ENCODE measurements at places on chromosomes 7 and 10.

DNA sequence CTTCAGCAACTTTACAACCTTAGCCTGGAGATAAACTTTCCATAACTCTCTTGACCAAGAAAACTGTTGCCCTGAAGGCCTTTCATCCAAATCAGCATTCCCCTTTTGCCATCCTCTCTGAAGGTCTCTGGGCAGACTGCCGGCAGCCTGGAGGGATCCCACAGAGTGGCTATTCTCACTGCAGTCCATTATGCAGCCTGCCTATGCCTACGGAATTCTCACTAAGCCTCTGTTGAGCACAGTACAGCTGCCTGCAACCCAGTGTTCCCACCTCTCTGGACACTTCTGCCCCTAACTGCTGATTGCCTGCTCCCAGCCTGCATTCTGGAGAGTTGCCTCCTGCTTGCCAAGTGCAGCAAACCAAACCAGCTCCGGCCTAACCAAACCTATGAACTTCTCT is 548.9 kb upstream of the STEAP1 start:
- H3K4me3 ChIP-seq, result no peak overlapping the region
- no peak for DNase-seq
- H3K4me1 ChIP-seq, result peaks cover 6% of the 10 kb centered on the region
- H3K27me3 ChIP-seq, result no peaks in the 10 kb centered on the region

GRCh38 chr7:116578526-116578925 is 53.7 kb downstream of the CAV1 start:
- no peak for DNase-seq
- H3K4me1 ChIP-seq, result no peaks in the 10 kb centered on the region

- DNase-seq, result no peak
- no peak overlapping the region for H3K27ac ChIP-seq
- no peaks in the 10 kb centered on the region for H3K27me3 ChIP-seq
- H3K36me3 ChIP-seq, result no peaks in the 10 kb centered on the region
These were observed 69.8 kb downstream of the DOCK4 start for GRCh38 chr7:112136271-112137008.

GRCh38 chr7:141268614-141269013 is 194.8 kb downstream of the TMEM178B start:
- no peak overlapping the region for H3K4me3 ChIP-seq
- DNase-seq, result no peak

GRCh38 chr7:24942226-24942625 is 37.8 kb downstream of the OSBPL3 start:
- H3K4me1 ChIP-seq, result no peaks in the 10 kb centered on the region
- no peak overlapping the region for H3K4me3 ChIP-seq
- no peak overlapping the region for H3K27ac ChIP-seq
- no peak for DNase-seq
- H3K36me3 ChIP-seq, result no peaks in the 10 kb centered on the region
- H3K27me3 ChIP-seq, result no peaks in the 10 kb centered on the region

DNA sequence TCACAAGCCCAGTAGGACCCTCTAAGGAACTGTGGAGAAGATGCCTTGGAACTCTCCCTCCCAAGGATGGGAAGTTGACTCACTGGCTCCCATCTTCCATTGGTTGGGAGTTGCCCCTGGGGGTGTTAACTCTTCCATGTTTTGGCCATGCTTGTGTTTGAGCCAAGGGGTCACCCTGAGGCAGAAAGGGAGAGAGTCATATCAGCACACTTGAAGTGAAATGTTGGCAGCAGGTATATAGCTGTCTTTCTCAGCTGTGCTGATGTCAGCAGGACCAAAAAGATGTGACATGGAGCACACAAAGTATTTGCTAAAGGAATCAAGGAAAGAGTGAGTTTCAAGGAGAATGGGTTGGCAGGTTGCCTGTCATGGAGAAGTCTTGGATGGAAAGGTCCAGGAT is 359.4 kb downstream of the RPS24 start:
- no peaks in the 10 kb centered on the region for H3K4me1 ChIP-seq
- H3K27ac ChIP-seq, result no peak overlapping the region
- no peak for DNase-seq
- H3K36me3 ChIP-seq, result no peaks in the 10 kb centered on the region
- no peaks in the 10 kb centered on the region for H3K27me3 ChIP-seq
- no peak overlapping the region for H3K4me3 ChIP-seq

GRCh38 chr10:60182691-60183090 is 207.0 kb downstream of the ANK3 start:
- H3K4me1 ChIP-seq, result no peaks in the 10 kb centered on the region
- no peak overlapping the region for H3K27ac ChIP-seq
- no peak overlapping the region for H3K4me3 ChIP-seq
- H3K36me3 ChIP-seq, result no peaks in the 10 kb centered on the region
- DNase-seq, result no peak

GRCh38 chr10:29533696-29534285 is 101.0 kb downstream of the SVIL start:
- no peaks in the 10 kb centered on the region for H3K4me1 ChIP-seq
- no peak overlapping the region for H3K4me3 ChIP-seq
- H3K27ac ChIP-seq, result no peak overlapping the region
- no peak for DNase-seq
- H3K27me3 ChIP-seq, result no peaks in the 10 kb centered on the region
- H3K36me3 ChIP-seq, result peaks cover 2% of the 10 kb centered on the region

DNA sequence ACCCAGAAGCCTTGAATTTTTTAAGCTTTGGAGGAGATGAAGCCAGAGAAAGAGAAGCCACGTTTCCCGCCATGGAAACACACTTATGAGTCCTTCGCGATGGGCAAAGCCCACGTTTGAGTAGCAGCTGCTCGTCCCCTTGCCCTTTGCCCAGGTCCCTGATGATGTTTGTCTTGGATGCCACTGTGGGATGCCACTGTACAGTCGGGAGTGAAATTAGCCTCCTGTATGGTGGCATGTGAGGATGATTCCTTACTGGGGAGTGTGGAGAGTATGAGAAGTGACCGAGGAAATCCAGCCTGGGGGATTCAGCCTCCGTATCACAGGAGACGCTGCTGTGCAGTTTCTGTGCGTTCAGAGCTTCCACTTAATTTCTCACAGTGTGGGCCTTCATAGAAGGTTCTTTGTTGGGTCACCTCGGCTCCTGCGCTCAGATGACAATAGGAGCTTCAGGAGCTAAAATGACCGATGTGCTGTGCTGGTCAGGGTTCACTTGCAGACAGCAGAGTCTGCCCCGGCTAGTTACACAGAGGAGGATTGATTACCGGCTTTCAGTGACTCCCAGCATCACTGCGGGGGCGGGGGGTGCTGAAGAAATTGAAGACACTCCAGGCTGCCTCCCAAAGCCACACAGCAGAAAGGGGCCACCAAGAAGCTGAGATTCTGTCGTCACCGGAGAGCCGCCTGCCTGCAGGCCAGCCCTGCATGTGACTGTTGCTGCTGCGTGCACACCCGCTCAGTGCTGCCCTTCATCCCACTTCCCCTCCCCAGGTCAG is 122.1 kb upstream of the SFMBT2 start:
- no peaks in the 10 kb centered on the region for H3K36me3 ChIP-seq
- no peak overlapping the region for H3K27ac ChIP-seq
- no peaks in the 10 kb centered on the region for H3K4me1 ChIP-seq
- no peak overlapping the region for H3K4me3 ChIP-seq

DNA sequence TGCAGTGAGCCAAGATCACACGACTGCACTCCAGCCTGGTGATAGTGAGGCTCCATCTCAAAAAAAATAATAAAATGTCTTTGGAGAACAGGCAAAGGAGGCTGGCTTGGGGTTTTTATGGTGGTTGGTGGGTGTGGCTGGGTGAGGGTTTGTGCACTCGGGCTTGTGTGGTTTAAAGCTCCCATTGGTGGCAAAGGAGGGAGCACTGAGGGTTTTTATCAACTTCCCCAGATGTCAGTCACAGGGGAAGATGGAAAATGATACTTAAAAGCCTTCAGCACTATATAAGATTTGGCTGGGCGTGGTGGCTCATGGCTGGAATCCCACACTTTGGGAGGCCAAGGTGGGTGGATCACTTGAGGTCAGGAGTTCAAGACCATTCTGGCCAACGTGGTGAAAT is 16.3 kb upstream of the RNF216 start:
- no peaks in the 10 kb centered on the region for H3K27me3 ChIP-seq
- no peak overlapping the region for H3K27ac ChIP-seq

DNA sequence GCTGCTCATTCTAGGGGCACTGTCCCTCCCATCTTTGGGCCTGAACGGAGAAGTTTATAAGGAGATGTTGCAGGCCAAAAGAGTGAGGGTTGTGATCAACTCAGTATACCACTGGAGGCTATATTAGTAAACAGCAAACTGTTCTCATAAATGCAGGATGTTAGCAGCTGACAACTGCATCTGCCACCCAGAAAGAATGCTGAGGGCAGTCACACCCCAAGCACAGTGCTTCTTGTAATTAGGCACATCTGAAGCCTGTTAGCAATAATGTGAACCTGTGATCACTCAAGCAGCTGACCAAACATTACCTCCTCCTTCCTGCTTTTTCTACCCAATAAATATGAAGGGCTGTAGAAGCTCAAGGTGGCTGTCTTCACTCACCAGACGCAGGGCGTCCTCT is 38.4 kb upstream of the ZNF138 start:
- H3K4me3 ChIP-seq, result no peak overlapping the region
- no peaks in the 10 kb centered on the region for H3K27me3 ChIP-seq
- no peaks in the 10 kb centered on the region for H3K36me3 ChIP-seq
- no peaks in the 10 kb centered on the region for H3K4me1 ChIP-seq
- DNase-seq, result no peak

- H3K4me3 ChIP-seq, result no peak overlapping the region
- H3K36me3 ChIP-seq, result no peaks in the 10 kb centered on the region
- DNase-seq, result no peak
- H3K27me3 ChIP-seq, result peaks cover 3% of the 10 kb centered on the region
- no peak overlapping the region for H3K27ac ChIP-seq
These were observed 6.2 kb upstream of the TMEM243 start for GRCh38 chr7:87225696-87226095.

GRCh38 chr7:82172017-82172416 is 271.6 kb downstream of the CACNA2D1 start:
- no peaks in the 10 kb centered on the region for H3K4me1 ChIP-seq
- no peak overlapping the region for H3K4me3 ChIP-seq
- H3K27ac ChIP-seq, result no peak overlapping the region
- H3K27me3 ChIP-seq, result no peaks in the 10 kb centered on the region
- H3K36me3 ChIP-seq, result no peaks in the 10 kb centered on the region
- DNase-seq, result no peak

DNA sequence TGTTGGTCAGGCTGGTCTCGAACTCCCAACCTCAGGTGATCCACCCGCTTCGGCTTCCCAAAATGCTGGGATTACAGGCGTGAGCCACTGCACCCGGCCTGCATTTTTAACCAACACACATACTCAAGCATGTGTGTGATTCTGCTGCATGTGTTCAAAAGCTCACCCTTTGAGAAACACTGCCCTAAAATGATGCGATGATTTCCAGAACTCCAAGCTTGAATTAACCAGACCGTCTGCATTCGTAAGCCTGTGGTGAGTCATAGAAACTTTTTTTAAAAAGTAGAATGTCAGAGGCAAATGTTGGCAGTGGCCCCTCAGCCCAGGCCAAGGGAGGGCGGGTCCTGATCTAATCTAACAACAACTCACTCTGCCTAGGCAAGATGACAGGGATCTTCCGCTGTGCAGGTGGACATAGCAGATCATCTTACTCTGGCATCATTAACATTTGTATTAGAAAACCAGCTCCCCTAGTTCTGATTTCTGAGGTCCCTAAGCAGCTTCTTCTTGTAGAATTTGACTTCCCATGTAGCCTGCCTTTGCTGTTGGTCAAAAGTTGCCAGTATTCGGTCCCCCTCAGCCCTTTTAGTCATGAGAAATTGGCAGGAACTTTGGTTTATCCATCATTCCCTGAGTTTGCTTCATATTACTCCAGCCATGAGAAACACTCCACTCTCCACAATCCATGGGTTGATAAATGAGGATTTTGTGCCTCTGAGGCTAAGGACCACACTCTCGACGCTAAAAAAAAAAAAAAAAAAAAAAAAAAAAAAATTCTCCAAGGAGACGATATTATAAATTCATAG is 190.4 kb downstream of the SKIDA1 start:
- H3K27me3 ChIP-seq, result no peaks in the 10 kb centered on the region
- no peaks in the 10 kb centered on the region for H3K4me1 ChIP-seq
- H3K36me3 ChIP-seq, result no peaks in the 10 kb centered on the region
- DNase-seq, result no peak

All from natural killer cell (primary cell).